ENCODE measurements at places on chromosomes 3 and 15.

- DNase-seq: no peak
These were observed 59.9 kb downstream of the CLSTN2 start for GRCh38 chr3:139994891-139995290.

DNA sequence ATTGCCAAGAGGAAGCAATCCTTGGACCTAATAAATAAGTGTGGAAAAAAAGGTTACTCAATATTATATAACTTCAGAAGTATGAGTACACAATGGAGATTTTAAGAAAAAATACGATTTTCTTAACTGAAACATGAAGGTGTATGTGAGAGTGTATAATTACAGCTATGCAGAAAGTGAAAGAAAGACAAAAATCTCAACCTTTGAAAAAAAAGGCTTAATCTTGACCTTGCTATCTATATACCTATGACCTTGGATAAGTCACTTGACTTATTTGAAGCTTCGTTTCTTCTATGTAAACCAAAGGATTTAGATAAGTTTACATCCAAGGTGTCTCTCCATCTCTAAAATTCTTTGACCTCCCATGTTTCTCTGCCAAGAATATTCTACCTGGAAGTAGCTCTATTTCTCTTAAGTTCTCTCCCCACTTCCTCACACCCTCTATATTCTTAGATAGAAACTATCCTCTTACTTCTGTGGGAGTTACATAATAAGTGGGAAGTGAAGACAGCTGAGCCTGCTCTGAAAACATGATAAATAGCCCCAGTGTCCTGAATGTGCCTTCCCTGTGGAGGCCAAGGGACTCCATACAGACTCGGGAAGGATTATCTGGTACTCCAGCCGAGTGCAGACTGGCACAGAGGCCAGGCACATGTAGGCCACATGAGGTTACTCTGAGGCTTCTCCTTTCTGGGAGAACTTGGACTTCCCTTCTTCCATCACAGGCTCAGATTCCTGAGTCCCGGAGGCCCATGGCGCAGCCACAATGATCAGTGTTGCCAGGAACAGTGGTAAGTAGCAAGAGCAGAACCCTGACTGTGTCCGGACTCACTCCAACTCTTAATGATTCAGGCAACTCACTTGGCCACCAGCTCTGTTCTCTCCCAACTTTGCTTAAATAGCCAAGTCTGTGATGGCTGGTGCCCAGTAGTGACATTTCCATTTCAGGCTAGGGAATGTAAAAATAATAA lies 166.8 kb upstream of the COL8A1 start:
- DNase-seq: no peak

DNA sequence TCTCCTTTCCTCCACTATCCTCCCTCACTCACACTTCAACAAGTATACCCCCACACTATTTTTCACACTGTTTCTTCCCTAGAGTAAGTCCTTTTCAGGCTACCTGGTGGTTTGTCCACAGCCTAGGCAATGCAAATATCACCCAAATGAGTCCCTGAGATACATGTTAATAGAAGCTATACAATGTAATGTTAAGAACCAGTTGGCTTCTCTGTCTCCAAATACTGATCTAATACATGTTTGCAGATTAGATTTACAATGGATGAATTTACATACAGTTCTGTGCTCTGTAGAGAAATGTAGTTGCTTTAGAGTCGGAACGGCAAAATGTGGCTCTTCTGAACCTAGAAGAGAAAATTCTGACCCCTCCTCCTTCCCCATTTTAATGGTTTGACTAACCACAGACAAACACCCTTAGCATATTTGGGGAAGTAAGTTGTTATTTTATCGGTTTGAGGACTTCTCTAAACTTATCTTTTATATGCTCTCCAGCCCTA lies 63.6 kb upstream of the MBNL1 start:
- DNase-seq: peak; percentile 91

- DNase-seq: no peak
These were observed 59.0 kb upstream of the NECTIN3 start for GRCh38 chr3:111012388-111013248.

GRCh38 chr3:14879211-14879874 lies 60.6 kb downstream of the FGD5 start:
- no peak for DNase-seq

DNA sequence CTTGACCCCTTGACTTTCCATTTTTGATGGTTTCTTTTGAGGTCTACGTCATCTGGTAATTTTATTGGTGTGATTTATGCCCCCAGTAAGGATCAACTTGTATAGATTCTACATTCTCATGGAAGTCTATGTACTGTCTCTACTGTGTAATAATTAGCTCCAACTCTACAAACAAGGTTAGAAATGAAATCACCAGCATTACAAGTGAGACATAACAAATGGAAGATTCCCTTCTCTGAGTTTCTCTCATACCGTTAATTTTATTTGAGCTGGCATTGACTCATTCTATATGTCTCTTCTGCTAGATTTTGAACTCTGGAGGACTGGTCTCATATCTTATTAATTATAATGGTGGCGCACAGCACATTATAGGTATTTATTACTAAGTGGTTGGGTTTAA lies 138.9 kb downstream of the LPP start:
- no peak for DNase-seq

- DNase-seq: no peak
These were observed 282.0 kb upstream of the VEPH1 start for GRCh38 chr3:157785102-157785826.

DNA sequence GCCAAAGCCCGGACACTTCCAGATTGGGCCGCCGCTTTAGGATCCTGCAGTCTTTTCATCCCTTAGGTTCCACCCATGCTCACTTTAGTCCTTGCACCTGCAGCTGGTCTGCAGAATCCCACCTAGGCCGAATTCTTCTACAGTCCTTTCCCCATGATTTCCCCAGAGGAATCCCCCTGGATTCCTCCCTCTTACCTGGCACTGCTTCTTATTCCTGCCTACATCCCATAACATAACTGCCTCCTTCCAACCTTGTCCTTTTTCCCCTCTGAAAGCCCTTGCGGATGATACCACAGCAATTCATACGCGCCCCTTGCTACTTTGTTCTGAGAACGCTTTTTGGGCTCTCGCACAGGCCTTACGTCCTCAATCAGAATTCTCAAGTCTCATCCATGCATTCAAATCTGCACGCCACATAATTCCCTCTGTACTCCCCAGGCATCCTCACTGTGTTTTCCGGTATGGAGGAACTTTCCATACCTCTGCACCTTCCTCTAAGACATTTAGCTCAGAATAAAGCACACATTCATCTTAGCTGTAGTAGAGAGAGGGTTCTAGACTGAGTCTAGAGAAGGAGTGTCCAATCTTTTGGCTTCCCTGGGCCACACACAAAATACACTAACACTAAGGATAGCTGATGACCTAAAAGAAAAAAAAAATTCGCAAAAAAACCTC lies 619 bp downstream of the EIF2AK4 start:
- DNase-seq: no peak

DNA sequence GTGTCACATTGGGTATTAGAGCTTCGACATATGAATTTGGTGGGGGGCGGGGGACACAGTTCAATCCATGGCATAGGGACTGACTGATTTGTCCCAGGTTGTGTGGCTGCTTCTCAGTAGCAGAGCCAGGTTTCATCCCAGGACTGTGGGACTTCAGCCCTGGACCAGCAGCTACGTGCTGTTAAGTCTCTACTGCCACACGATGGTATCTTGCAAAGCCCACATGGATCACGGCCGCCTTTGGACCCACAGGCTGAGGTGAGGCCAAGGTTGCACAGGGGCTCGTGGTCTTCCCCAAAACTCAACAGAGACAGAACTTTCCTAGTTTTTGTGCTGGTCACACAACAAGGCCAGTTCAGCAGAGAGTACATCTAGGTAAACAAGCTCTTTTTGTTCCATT lies 97.4 kb downstream of the LRRK1 start:
- DNase-seq: no peak

DNA sequence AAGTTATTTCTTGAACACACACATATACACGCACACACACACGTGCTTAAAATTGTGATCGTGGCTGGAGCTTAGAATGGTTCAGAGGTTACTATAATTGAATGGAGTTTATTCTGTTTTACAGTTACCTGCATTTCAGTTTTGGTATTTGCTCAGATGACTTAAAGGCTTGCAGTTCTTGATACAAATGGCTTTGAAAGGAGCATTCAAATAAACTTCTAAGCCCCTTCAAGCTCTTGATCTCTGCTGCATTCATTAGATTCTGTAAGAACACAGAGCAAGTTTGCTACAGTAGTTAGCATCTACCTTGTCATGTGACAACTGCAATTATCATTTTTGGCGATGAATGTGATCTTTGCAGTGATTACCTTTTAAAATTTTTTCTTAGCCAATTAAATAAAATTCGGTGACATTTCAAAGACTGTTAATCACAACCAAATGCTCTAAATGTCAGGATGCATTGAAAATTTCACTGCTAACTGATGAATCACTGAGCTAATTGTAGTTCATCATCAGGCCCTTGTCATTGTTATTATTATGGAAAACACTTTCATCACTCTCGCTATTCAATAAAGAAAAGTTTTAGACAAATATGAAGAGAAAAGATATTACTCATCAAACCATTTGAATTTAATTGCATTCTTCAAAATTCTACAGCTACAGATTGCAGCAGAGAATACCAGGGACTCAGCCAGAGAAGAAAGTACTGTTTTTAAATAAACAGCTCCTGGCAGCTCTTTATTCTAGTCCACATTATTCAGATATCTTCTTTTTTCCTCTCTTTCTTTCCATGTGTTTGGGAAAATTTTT lies 296.1 kb downstream of the LRTM1 start:
- DNase-seq: no peak

- DNase-seq: no peak
These were observed 163.1 kb downstream of the RPLP1 start for GRCh38 chr15:69615736-69616135.
